Pons (tissue), 1 donor: ENCODE measurements at places on chromosomes 6 and 20.
A peak's percentile ranks its signal among the peaks of the same experiment; 100 is the strongest.

GRCh38 chr20:23666698-23667097 is 22.1 kb downstream of the CST4 start:
- no peak for DNase-seq

GRCh38 chr20:63889241-63890200 is 5.4 kb upstream of the DNAJC5 start:
- no peak for DNase-seq

DNA sequence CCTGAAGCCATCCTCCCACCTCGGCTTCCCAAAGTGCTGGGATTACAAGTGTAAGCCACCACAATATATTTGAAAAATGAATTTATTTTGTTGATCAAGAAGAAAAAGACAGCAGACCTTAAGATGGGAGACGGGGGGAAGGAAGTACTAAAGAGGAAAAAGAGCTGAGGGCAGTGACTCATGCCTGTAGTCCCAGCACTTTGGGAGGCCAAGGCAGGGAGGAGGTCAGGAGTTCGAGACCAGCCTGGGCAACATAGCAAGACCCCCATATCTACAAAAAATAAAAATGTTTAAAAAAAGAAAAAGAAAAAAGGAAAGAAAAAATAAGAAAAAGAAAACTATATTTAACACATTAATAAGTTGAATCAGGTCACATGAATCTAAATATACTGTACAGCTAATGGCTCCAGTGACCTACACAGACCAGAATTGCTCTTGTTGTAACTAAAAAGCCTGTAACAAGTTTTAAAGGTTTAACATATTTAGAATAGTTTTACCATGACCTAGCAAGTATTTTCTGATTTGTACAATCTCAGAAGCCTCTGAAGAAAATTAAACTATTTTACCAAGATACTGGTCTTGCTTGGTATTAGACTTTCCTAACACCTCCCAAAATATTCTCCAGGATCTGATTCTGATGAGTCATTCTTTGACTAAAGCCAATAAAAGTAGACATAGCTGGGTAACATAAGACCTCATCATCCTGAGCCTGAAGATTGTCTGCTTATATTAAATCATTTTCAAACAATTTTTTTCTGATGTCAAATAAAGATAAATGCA is 4.3 kb upstream of the AKIRIN2 start:
- no peak for DNase-seq

GRCh38 chr6:104325341-104326172 is 534.2 kb downstream of the HACE1 start:
- DNase-seq = peak; percentile 23

DNA sequence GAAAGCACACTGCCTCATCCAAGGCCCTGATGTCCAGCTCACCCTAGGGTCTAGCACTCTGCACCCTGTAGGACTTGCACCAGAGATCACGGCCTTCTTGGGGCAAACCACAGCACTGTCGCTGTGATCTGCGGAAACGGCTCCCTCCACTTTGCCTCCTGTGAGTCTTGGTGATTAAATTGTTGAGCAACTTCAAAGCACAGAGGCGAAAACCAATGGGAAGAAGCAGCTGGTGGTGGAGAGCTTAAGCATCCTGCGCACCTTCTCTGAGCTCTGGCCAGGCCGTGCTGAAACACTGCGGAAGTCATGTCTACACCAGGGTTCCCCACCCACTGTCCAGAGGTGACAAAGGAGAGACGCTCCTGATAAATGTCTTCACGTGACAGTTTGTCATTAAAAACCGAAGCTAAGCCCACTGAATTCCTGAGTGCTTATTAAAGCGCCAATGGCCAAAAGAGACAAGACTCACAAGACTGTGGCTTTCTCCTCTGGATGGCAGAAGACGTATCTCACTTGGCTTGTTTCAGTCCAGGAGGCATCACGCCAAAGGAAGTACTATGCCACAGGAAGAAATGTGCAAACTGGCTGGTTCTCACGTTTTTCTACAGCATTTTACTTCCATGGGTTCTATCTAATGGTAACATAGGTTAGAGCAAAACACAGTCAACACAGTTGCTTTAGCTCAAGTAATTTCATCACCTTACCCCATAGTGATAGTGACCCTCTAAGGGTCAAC is 3.1 kb downstream of the RAMACL start:
- no peak for DNase-seq

DNA sequence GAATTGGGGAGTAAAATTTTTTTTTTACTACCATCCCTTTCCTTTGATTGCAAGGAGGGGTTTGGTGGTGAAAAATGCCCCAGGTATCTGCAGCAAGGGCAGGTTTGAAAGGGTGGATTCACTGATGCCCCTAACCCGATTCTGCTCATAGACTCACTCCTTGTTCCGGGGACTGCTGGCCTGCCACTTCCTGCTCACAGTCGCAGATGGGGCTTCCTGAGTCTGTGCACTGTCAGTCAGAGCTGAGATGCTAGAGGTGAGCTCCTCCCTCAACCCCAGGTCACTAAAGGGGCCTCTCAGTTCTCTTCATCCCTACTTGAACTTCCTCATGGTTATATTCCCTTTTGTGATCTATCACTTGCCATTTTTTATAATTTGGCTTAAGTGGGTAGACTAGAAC is 357.9 kb downstream of the FARS2 start:
- DNase-seq = no peak

DNA sequence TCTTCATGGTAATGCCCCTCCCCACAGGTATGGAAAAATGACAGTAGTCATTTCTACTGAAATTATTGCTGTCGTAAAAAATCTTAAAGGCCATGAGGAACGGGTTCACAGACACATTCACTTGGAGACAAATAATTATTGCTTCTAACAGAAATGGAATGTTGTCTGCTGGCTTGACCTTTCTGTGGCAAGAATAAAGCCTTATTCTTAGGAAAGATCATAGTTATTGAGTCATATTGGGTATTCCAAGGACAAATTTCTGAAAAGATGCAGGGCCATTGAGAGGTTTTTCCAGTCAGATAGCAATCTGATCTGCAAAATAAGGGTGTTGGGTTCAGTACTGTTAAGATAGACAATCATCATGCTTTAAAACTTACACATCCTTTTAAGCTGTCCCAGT is 29.2 kb downstream of the AKAP7 start:
- peak; percentile 54 for DNase-seq

- no peak for DNase-seq
These were observed 1.3 kb upstream of the CDKN1A start for GRCh38 chr6:36677059-36677749.
